ENCODE measurements at places on chromosomes 16 and 17.

DNA sequence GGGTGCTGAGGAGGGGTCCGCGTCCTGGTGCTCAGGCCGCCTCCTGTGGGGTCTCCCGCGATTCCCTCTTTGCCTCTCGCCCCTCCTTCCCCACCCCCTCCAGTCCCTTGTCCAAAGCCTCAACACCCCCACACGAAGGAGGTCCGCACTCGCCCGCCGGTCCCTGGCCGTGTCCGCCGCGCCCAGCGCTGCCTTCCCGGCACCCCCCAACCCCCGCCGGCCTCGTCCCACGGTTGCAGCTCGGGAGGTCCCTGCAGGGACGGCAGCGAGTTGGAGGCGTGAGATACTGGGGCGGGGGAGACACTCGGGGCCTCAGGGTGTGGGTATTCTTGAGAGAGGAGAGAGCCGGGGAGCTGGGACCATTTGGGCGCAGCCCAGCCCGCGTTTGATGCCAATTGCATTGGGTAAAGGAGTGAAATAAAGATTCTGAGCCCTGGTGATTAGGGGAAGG is 468 bp downstream of the FLYWCH2 start:
- DNase-seq: no peak

GRCh38 chr16:56684926-56685590 is 2.8 kb downstream of the MT1X start:
- no peak for DNase-seq

DNA sequence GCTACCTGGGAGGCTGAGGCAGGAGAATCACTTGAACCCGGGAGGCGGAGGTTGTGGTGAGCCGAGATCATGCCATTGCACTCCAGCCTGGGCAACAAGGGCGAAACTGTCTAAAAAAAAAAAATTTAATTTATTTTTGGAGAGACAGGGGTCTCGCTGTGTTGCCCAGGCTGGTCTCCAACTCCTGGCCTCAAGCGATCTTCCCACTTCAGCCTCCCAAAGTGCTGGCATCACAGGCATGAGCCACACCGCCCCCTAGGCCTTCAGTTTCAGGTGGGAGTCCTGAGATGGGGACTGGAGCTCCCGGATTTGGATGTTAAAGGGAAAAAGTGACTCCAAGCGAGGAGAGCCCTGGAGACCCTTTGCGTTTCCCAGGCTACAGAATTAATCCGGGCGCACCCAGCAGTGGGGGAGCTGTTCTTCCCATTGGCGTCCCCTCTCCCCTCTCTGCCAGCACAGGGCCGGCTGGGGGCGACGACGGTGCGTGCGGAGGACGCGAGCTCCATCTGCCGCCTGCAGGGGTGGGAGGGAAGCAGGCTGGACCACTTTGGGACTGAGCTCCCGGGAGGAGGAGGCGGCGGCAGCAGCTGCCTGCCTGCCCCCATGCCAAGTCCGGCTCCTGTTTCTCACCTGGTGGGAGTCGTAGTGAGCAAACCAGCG is 49.3 kb upstream of the USP7 start:
- DNase-seq: no peak

GRCh38 chr16:64864232-64864809 is 257.5 kb downstream of the CDH11 start:
- peak; percentile 98 for DNase-seq

GRCh38 chr17:73696251-73696650 is 52.0 kb upstream of the SDK2 start:
- DNase-seq: no peak

- DNase-seq: no peak
These were observed 18.3 kb upstream of the CACNG4 start for GRCh38 chr17:66946251-66946650.

GRCh38 chr17:74159226-74159840 is 44.1 kb upstream of the RPL38 start:
- DNase-seq: no peak

GRCh38 chr17:55133583-55133982 is 131.2 kb upstream of the HLF start:
- DNase-seq: no peak

- peak; percentile 7 for DNase-seq
These were observed 43.4 kb downstream of the IRX6 start for GRCh38 chr16:55367301-55367811.

DNA sequence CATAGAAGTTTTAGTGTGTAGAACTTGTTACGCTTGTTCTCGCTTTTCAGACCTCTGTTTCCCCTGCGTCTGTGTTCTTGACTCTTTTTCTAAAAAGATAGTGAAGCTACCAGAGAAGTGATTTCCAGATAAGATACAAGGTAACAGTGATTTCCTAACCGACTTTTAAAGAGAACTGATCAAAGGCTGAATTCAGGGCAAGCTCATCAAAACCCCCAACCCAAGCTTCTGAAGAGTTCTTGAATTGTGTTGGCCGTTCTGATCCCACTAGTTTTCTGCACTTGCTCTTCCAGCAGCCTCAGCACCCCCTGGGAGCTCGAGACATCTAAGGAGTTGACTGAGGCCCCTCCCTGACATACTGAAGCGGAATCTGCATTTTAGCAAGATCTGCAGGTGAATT is 12.7 kb upstream of the NSMCE1 start:
- no peak for DNase-seq

GRCh38 chr16:54177052-54177861 is 109.3 kb downstream of the IRX3 start:
- no peak for DNase-seq

- DNase-seq: no peak
These were observed 80.6 kb upstream of the LGALS9 start for GRCh38 chr17:27550291-27550930.

DNA sequence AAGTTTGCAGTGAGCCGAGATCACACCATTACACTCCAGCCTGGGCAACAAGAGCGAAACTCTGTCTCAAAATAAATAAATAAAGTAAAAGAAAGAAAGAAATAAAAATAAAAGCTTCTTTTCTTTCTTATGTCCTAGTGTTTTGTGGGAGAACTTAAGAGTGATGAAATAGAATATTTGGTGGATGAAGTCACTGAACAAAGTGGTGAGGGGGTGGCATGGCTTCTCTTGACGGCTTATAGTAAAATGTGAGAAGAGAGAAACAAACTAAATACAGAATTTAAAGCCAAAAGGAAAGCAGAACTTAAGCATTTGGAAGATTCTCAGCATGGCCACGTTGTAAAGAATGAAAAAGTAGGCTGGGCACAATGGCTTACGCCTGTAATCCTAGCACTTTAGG is 15.3 kb downstream of the SGF29 start:
- DNase-seq: no peak

DNA sequence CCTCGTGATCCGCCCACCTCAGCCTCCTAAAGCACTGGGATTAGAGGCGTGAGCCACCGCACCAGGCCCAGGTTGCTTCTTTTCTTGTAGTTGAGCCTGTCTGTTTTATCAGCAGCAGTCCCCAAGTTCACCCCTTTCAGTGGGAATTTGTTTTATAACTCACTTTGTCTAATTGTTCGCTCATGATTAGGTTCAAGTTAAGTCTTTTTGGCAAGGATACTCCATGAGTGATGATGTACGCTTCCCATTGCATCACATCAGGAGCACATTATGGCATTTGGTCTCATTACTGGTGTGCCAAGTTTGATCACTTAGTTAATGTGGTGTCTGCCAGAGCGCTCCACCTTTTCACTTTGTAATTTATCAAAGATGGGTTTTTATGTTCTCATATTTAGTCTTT is 14.4 kb upstream of the GJD3 start:
- DNase-seq: no peak

DNA sequence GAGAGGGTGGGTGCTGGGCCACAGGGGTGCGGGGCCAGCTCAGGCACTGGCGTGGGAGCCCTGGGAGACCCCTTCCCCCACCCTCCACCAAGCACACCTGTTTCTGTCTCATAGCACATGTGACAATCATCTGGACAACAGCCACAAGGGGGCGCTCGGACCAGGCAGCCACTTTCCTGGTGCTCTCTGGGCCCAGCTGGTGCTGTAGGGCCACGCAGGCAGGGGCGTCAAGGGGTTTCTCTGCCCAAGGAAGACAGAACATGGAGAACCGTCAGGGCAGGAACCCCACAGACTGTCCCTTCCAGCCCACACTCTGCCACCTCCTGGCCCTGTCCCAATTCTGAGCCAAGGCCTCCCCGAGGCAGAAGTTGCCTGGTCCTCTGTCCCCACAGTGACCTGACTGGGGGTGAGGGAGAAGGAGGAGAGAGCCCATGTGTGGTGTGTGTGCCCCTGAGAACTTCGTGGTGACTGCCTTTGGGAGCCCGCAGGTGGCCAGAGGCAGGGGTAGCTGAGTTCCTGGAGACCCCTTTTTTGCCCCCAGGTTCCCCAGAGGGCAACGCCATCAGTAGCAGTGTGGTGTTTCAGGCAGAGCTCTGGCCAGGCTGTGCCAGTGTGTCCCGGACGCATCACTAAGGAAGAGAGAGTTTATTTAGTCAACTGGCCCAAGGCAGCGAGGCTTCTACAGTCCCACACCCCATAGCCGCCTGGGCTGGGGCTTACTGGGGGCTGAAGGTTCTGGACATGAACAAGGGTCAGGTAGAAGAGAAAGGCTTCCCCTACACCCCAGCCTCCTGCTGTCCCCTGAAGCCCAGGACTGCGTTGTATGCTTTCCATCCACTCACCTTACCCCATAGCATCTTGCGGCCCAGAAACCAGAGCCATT is 3.1 kb upstream of the SETD6 start:
- no peak for DNase-seq

GRCh38 chr17:2949469-2950044 is 113.8 kb downstream of the OR1D5 start:
- DNase-seq: no peak

- no peak for DNase-seq
These were observed 5.1 kb downstream of the HS3ST3B1 start for GRCh38 chr17:14305785-14306496.

GRCh38 chr17:75124041-75124818 is 7.3 kb downstream of the NT5C start:
- no peak for DNase-seq

GRCh38 chr16:9823510-9823909 is 358.7 kb downstream of the GRIN2A start:
- no peak for DNase-seq

DNA sequence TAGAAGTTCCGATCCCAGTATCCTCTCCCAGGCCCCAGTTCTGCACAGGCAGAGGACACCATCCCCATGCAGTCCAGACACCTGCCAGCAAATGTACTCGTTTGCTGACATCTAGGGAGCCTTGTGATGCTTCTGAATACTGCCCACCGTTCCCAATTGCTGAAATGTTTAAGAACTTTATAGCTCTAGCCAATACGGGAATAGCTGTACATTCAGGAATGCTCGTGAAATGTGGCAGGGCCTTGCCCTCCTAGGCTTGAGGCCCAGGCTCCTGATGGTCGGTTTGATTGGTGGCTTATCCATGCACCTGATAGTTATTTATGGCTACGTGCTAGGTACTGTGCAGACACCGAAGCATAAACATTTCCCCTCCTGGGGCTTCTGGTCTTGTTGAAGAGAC is 255.5 kb downstream of the PRKCA start:
- DNase-seq: no peak

GRCh38 chr16:54213322-54213721 is 73.3 kb downstream of the IRX3 start:
- DNase-seq: no peak

DNA sequence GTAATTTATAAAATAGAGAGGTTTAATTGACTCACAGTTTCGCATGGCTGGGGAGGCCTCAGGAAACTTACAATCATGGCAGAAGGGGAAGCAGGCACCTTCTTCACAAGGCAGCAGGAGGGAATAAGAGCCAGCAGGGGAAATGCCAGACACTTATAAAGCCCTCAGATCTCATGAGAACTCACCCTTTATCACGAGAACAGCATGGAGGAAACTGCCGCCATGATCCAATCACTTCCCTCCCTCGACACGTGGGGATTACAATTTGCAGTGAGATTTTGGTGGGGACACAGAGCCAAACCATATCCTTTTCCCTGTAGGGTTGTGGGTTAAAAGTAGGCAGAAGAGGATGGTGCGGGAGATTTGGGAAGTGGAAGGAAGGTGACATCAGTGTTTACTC is 101.4 kb downstream of the BMERB1 start:
- no peak for DNase-seq

GRCh38 chr17:47212458-47212857 is 3.3 kb downstream of the MYL4 start:
- no peak for DNase-seq

- no peak for DNase-seq
These were observed 12.7 kb upstream of the FAM20A start for GRCh38 chr17:68613739-68614298.

GRCh38 chr17:44086364-44087311 is 16.1 kb downstream of the G6PC3 start:
- DNase-seq: no peak

- DNase-seq: no peak
These were observed 23.0 kb downstream of the ERN1 start for GRCh38 chr17:64106918-64107317.

DNA sequence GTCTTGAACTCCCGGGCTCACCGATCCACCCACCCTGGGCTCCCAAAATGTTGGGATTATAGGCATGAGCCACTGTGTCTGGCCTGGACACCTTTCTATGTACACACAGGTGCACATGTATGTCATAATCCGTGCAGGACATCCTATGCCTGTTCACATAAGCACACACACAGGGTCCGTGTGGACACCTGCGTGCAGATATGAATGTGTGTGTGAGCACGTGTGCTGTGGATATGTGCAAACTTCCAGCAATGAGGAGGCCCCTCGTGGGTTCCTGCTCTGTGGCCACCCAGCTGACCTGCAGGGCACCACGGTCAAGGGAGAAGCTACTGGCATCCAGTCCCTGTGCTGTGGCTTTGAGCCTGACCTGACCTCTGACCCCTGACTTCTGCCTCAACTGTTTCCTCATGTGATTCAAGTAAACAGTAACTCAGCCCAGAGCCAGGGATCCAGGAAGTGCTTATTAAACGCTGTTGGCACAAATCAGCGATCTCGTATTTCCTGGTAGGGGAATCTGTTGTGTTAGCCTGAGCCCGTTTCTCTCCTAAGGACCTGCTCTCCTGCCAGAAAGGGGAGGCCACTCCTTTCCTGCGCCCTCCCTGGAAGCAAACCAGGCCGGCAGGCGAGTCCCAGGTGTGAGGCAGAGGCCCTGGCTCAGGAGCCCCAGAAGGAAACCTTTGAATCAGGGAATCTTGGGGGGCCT is 6.5 kb downstream of the CPNE7 start:
- no peak for DNase-seq

DNA sequence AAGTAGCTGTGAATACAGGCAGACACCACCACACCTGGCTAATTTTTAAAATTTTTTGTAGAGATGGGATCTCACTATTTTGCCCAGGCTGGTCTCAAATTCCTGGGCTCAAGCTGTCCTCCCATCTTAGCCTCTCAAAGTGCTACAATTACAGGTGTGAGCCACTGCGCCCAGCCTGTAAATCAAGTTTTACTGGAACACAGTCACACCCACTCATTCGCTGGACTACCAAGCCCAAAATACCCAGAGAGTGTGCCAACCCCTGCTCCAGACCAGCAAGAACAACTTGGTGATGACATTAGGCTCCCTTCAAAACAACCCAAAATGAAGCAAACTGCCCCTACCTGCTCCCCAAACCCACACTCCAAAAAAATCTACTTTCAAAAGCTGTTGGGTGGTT is 36.0 kb downstream of the TVP23A start:
- no peak for DNase-seq

DNA sequence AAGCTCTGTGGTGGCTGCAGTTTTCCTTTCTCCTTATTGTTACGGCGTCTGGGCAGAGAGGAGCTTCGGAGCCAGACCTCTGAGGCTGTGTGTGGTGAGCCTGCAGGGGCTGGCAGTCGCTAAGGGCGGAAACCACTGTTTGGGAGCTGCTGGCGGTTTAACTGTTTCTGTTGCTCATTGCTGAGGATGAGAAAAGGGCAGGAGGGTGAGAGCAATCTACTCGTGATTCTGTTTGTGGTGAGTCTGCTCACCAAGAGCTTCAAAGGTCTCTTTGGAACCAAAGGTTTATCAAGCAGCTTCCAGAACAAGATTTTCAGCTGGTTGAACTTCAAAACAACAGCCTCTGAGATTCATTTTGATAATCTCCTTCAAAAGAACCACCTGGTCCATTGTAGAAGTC is 143.9 kb downstream of the ANKFN1 start:
- DNase-seq: no peak
